ENCODE measurements at places on chromosomes 3 and 15. TPM values are rescaled to one million over a fixed set of nuclear protein-coding genes. Genes with fewer than 3 reads are reported as not detected.
A peak's percentile ranks its signal among the peaks of the same experiment; 100 is the strongest.

GRCh38 chr3:117310536-117310935, 601.0 kb downstream of the TUSC7 start:
- no peak for DNase-seq

DNA sequence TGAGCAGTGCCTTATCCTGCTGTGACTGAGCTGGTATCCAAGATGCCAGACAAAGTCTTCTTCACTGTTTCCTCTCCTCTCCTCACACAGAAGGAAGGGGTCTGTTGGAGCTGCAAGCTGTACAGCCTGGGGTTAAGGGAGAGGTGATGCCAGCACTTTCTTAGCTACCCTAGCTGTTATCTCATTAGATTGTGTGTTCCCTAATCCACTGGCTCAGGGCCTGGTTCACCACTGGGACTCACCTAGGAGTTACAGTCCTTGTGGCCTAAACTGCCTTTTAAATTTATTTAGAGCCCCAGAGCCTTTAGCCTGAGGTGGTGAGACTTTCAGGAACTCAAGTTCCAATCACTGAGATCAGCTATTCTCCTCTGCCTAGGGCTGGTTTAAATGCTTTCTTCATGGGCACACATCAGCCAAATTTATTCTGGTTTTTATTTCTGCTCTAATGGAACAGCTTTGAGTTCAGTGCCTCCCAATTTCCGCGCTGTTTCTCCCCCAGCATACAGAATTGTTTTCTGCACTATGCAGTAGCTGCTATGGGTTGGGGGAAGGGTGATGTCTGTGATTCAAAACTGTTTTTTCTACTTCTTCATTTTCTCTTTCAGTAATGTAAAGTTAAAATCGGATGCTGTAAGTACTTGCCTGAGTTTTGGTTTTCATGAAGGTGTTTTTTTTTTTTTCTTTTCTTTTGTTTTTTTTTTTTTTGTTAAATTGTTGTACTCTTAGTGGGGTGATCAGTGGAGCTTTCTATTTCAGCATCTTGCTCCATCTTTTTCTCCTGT, 198.8 kb downstream of the DOCK3 start:
- DNase-seq, result no peak

DNA sequence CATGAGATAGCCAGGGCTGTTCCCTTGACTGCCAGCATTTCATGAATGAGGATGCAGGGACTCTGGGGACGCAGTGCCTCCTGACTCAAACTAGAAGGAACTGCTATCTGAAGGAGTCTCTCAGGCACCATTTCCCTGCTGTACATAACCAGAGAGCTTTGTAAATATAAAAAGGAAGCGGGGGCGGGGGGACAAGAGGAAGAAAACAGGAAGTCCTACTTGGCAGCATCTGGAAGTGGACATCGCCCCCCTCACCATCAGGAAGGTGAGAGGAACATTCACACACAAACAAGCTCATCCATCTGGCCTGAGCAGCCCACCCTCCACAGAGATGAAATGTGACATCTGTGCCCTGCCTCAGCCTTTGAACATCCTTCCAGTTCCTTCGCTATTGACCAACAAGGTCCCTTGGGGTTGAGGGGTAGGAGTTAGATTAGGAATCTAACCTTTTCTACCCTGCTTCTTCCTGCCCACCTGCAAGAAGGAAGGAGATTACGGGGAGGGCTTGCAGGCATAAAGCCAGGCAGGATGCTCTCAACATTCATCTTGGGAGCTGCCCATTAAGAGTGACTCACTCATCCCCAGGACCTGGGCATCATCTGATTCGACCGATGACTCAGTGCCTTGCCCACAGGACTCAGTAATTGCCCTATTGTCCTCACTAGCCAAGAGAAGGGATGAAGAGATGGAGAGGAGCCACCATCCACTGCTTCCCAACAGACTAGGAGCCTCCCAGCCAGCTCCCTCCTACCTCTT, 31.9 kb downstream of the SH3BP5 start:
- DNase-seq, result peak; percentile 89

GRCh38 chr3:111885578-111885977, 26.5 kb downstream of the PHLDB2 start:
- no peak for DNase-seq

The ZFYVE19 gene
- total RNA-seq, result 32.5 TPM

The PLSCR5 gene
- not detected for total RNA-seq

The CX3CR1 gene
- total RNA-seq, result 1.5 TPM

The POLQ gene
- 0.61 TPM for total RNA-seq

Data from adrenal gland (tissue), 19 donors.